Fibroblast of skin of right quadriceps (primary cell): ENCODE measurements at places on chromosomes 6 and 20.
A peak's percentile ranks its signal among the peaks of the same experiment; 100 is the strongest.

DNA sequence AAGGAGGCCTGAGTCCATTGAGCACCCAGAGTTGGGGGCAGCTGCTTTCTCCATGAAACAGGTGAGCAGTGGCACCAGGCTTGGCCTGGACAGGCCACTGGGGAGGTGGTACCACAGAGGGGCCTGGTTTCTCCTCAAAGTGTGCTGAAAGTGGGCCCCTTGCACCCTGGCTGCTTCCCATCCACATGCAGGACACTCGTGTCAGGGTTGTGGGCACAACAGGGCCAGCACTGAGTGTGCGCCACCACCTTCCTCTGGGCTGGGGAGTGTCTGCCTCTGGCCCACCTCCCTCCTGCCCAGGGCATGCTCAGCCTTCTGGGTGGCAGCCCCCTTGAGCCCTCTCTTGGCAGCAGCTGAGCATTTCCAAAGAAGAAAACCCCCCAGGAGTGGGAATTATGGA lies 5.2 kb upstream of the SLC22A1 start:
- no peak for DNase-seq

GRCh38 chr6:26420688-26421171 lies 18.7 kb downstream of the BTN3A1 start:
- peak; percentile 59 for DNase-seq

- DNase-seq: no peak
These were observed 52.6 kb downstream of the CNKSR3 start for GRCh38 chr6:154457881-154458284.

- DNase-seq: no peak
These were observed 162.7 kb downstream of the MEI4 start for GRCh38 chr6:77815531-77815930.

GRCh38 chr6:24126586-24127192 lies 674 bp downstream of the NRSN1 start:
- peak; percentile 32 for DNase-seq

DNA sequence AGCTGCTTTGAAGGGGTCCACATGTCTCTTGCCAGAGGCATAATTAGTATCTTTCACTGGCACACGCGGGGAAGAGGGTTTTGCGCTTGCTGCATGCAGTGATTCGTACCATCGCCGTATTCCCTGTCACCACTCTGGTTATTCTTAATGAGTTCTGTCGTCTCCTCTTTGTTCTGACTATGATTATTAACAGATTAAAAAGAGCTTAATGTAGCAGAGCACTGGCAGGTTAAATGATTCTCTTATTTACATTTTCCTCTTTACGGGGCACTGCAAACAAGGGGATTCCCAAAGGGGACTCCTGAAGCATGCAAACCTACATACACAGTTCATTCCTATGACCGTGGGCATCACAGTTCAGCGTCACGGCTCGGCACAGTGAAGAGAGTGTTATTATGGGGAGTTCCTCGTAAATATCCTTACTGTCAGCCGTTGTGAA lies 204.8 kb downstream of the DTNBP1 start:
- DNase-seq: no peak

- no peak for DNase-seq
These were observed at the start of gene HLA-DRB1 for GRCh38 chr6:32589596-32590449. Gene HLA-DRB1 (minus strand): TSS chr6:32589848. CDS start chr6:32589742, 106 bp downstream.

GRCh38 chr20:64211874-64212658 lies 43.5 kb upstream of the PCMTD2 start:
- no peak for DNase-seq

GRCh38 chr6:165880686-165881085 lies 217.6 kb upstream of the PDE10A start:
- DNase-seq: peak; percentile 58

DNA sequence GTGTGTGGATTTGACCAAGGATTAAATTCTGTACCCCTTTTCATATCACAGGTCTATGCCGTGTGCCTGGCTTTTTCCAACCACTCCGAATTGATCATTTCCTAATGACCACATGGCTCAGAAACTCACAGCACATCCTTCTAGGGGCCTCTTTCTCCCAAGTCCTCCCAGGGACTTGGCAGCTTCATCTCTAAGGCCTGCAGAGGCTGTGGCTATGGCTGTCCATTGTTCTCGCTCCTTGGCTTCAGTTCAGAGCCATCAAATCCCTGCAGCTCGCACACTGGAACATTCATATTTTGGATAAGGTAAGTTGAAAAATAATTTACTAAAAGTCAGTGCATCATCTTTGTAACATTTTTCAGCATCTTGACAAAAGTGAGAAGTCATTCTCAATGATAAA lies 497.2 kb upstream of the CDH4 start:
- no peak for DNase-seq

DNA sequence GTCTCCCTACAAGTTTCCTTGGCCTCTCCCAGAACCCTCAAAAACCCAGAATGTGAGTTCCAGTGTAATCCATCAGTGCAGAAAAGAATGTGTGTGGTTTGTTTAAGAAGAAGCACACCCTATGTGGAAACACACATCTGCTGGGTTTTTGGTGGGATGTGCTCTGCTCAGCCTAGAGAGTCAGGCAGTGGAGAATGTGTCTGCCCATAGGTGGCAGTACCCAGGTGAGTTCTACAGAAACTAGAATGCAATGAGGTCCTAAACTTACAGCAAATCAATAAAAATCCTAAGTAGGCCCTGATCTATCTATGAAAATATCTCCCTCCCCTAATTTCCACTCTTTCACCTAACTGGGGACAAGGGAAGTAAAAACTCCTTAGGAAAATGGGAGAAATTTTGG lies 437.3 kb downstream of the DHX35 start:
- DNase-seq: no peak

DNA sequence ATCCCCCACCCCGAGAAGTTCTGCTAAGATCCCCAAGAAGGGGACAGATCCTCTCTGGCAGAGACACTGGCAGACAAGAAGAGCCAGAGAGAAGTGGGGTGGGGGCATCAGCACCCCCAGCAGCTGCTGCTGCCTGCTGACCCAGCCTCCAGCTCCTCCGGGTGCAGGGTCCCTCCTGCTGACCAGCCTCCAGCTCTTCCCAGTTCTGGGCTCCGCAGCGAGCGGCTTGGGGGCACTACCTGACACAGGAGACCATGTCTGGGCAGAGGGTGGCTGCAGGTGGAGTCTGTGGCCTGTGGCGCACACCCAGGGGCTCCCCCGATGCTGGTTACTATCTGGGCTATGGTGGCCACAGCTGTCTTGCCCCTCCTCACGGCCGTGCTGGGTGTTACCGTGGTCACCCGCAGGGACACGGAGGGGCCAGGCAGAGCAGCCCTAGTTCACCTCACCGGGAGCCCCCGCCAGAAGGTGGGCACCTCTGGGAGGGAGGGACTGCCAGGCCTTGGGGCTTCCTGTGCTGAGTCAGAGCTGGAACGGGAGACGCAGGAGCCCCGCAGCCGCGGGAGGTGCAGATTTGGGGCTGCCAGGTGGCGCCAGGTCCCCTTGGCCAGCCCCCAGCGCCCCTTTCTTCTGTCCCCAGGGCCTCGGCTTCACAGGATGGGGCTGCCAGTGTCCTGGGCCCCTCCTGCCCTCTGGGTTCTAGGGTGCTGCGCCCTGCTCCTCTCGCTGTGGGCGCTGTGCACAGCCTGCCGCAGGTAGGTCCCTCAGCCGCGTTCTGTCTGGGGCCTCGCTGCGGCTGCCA lies 630 bp downstream of the LIME1 start:
- no peak for DNase-seq

DNA sequence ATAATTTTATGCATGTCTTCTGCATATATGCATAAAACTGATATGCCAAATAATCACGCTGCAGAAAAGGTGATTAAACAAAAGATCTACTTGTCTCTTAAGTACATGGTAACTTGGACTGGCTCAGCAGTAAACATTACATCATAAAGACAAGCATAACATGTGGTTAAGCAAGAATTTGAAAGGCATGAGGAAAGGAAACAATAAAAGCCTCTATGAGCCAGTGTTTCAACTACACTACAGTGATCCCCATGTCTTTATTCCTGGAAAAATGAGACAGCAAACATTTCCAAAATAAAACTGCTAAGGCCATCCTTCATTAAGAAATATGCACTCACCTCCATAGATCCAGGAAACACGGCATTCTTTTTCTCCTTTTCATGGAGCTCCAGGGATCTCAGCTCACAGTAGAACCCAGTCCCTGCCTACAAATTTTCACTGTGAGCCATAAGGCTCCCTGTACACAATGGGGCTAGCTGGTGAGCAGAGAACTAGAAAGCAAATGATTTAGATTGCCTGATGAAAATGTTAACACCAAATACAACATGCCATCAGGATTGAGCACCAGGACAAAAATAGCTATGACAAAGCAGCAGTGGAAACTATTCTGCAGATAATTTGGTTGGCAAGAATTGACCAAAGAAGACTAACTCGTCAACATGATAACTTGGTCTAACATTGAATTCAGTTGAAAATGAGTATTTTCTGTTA lies 156.1 kb downstream of the COL21A1 start:
- peak; percentile 81 for DNase-seq

- DNase-seq: no peak
These were observed 79.4 kb downstream of the ASXL1 start for GRCh38 chr20:32437391-32438074.

GRCh38 chr6:22605736-22606135 lies 36.4 kb downstream of the HDGFL1 start:
- no peak for DNase-seq

GRCh38 chr6:156310701-156311100 lies 466.5 kb upstream of the ARID1B start:
- DNase-seq: no peak

DNA sequence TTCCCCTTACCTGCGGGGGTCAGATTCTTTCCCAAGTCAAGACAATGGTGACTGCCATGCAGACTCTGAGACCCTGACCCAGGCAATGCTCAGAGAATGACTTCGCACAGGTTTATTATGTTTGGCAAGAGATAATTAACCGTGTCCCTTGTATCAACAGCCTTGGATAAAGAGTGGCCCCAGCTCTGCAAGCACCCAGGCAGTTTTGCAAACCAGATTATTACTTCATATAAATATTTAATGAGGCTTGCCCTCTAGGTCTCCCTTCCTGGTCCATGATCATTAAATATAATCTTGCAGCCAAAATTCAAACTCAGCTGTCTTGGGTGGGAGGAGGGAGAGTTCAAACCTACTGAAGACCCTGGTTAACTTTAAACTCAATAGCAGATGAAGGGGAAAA lies 156.5 kb downstream of the ANKRD60 start:
- no peak for DNase-seq

GRCh38 chr20:11204926-11205768 lies 531.3 kb upstream of the JAG1 start:
- peak; percentile 53 for DNase-seq

- no peak for DNase-seq
These were observed 32.3 kb upstream of the LAMA4 start for GRCh38 chr6:112286500-112287144.

GRCh38 chr6:139639507-139639906 lies 265.1 kb upstream of the CITED2 start:
- DNase-seq: no peak

DNA sequence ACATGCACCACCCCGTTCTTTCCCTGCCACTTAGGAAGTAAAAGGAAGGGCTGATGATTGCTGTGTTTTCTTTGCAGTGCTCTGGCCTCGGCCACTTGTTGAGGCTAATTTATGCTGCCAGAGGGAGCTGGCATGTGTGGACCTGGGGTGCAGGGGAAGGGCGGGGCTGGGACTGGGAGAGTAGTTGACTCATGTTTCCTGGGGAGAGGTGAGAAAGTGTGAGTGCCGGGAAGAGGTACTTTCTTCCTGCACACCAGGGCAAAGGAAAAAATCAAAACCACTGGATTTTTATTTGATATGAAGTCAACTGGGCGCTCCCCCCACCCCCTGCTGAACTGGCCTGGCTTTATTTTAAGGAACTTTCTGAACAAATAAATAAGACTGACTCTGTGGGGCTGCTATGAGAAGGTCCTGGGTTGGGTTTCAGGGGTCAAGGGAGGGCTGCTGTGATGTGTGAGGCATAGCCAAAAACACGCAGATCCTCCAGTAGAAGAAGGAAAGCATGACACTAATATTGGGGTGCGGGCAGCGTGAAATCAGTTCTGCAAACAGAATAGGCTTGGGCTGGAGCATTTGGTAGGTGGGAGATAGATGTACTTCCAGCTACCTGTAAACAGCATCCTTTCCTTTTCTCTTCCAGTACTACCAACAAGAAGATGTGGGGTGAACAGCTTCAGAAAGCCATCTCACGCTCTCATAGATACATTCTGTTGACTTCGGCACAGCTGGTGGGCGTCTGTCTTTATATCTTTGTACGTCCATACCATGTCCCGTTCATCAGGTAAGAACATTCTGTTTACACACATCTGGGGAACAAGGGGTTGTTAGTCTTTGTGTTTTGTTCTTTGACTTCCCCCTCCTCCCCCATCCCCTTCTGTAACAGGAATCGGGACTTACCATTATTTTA lies 87.5 kb downstream of the SYNJ2 start:
- peak; percentile 44 for DNase-seq

- no peak for DNase-seq
These were observed 190.2 kb downstream of the BACH2 start for GRCh38 chr6:90106449-90106848.

DNA sequence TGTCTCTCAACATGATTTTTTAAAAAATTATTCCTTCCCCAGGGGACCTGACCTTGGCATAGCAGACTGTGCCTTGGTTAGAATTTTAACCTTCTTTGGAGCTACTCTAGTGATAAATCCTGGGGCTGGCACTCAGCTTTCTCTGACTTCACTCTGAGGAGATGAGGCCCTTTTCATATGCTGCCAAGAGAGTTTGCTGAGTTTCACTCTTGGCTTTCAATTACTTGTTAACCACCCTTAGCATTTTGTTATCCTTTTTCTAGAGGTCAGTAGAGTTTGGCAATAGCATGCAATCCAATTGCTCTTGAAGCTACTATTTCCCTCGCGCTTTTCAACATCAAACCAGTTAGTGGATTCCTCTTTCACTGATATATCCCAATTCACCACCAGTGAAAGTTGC lies 920.3 kb downstream of the EYS start:
- DNase-seq: no peak

DNA sequence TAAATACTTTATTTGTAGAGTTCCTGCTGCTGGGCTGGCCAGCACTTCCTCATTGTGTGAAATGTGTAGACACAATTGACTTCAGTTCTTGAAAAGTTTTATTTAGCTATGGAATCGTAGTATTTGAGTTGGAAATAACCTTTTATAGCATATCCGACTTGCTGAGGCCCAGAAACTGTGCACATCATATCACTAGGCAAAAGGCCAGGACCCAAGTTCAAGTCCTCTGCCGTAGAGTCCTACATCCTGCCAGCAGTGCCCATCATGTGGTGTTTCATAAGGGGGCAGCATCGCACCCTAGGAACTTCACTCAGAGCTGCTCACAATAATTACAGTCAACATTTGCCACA lies 207.7 kb upstream of the SNX9 start:
- no peak for DNase-seq

DNA sequence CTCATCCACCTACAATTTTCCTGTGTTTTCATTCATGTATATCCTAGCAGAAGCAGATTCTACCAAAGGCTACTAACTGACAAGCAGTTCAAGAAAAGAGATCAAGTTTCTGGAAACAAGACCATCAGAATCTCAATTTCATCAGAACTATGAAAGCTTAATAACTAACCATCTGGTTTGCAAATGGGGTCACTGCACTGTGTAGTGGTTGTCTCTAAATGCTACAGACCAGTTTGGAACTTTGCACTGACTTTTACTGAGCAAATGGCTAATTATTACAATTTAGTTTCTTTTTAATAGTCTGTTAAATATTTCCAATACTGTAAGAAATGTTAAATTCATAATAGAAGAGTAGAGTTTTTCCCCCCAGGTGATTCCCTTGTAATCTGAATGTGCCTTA lies 64.5 kb downstream of the REPS1 start:
- DNase-seq: no peak

GRCh38 chr6:4641461-4641860 lies 134.7 kb upstream of the CDYL start:
- no peak for DNase-seq
